ENCODE measurements at places on chromosomes 1 and 21.

DNA sequence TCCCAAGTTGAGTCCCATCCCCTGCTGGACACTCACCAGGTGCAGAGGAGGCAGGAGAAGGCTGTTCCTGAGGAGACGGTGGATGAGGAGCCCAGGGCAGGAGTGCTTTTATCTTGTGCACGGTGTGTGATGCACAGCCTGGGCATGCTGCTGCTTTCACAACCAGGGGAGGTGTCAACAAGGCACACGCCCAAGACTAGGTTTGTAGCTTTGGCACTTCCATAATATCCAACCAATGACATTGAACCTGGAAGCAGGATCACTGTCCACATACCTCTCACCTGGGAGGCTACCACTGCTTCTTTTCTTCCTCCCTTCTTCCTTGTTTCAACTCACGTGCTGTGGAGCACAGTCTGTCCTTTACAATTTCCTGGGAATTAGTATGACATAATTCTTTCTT lies at the start of gene LCE3D:
TSS of gene LCE3D (minus strand) at position 84 of the 400 bp plus-strand sequence. CDS start 580 bp downstream, outside the sequence.
- DNase-seq, result no peak

DNA sequence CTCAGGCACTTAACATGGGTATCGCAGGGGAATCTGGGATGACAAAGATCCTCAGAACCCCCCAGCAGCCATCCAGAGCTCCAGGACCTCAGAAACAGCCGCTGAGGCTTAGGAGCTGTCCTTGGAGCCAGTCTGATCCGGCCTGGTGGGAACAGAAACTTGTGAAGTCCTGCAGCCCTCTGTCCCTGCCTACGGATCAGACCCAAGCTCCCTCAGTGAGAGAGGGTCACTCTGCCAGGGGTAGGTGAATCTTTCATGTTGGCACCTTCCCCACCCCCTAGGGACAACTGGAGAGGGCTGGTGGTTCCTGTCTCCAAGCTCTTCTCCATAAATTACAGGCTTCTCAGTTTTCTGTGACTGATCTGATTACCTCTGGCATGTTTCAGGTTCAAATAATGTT lies 122.3 kb downstream of the TLR5 start:
- no peak for DNase-seq

DNA sequence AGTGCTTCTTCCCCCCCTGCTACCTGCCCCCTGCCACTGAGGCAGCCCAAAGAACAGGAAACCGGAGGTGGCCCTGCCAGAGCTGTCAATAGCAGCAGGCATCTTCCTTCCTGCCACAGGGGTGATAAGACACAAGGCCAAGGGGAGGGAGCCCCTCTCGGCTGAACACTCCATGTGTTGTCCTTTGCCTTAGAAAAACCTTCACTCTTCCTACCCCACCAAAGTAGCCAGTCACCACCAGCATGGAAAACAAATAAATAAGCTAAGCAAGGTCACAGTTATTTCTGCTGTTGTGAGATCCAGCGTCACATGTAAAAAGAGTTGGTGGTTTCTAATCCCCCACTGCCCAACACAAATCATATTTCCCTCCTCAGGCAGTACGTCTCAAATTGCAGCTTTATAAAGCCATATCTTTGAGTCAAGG lies 104.8 kb upstream of the DPT start:
- DNase-seq, result no peak

GRCh38 chr1:246295340-246295739 lies 211.7 kb downstream of the SMYD3 start:
- DNase-seq, result no peak

GRCh38 chr21:29403301-29403700 lies 104.6 kb downstream of the BACH1 start:
- DNase-seq, result no peak

DNA sequence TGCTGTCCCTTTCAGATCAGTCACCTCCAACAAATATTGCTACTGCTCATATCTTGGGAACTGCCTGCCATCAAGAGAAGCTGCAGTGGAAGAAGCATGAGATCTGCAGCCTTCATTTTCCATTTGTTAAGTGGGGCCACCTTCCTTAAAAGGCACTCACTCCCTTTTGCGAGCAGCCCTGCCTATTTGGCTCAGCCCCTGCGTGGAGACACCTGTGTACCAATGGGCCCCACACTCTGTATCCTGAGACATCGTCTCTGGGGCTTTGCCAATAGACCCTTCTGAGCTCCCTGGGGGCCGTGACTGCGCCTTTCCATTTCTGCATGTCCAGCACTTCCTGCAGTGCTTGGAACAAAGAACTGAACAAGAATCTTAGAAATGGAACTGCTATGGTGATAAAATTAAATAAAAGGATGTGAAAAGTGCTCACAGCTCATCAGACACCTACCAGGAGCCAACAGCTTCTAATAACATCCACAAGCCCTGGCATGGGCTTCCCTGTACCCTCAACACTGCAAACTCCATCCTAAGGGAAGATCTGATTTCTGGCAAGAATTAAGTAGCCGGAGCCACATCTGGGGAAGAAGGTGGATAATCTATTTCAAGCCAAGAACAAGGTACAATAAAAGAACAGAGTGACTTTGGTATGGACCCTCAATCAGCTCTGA lies 36.7 kb downstream of the PARP1 start:
- DNase-seq, result no peak

DNA sequence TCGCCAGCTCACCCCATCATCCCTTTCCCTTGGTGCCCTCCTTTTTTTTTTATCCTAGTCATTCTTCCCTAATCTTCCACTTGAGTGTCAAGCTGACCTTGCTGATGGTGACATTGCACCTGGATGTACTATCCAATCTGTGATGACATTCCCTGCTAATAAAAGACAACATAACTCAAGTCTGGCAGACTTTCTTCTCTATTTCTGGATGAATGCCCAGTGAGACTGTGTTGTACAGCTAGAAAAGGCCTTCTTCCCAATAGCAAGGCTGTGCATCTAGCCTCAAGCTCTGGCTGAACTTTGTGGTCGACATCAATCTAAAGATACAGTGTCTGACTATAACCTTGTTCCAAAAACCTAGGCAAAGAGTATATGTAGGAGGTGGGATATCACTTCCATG lies 6.4 kb downstream of the IL24 start:
- no peak for DNase-seq

GRCh38 chr1:69833536-69833935 lies 265.8 kb downstream of the LRRC7 start:
- DNase-seq, result no peak

- no peak for DNase-seq
These were observed 33.7 kb downstream of the IER5 start for GRCh38 chr1:181122222-181122621.

- no peak for DNase-seq
These were observed 97.1 kb upstream of the CACYBP start for GRCh38 chr1:174902531-174903099.

Data from effector CD8-positive, alpha-beta T cell (primary cell).